ENCODE measurements at places on chromosomes 1 and 21. TPM values are rescaled to one million over a fixed set of nuclear protein-coding genes. Genes with fewer than 3 reads are reported as not detected.

- H3K4me3 ChIP-seq: no peak overlapping the region
- no peak for DNase-seq
- H3K27me3 ChIP-seq: no peaks in the 10 kb centered on the region
Observed at GRCh38 chr1:81369833-81370232, 430.9 kb upstream of the ADGRL2 start.

DNA sequence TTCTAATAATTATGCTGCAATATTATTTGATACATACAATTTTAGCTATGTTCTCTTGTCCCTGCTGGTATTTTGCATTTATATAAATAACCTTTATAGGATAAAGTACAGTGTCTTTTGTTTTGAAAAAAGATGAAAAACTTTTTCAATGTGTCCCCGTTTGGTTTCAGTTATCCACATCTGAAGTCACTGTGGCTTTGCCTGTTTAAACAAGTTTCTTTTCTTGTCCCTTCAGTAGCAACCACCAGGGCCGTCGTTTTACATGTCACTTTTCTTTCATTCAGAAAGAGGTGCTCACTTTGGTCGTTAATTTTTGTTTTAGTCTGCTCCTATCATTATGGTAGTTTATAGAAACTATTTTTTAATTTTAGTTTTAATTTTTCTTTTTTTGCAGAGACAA lies 41.4 kb downstream of the RABGAP1L start:
- no peaks in the 10 kb centered on the region for H3K4me1 ChIP-seq
- H3K27ac ChIP-seq: no peak overlapping the region
- no peak for DNase-seq

- H3K4me3 ChIP-seq: peak overlapping the region; percentile 94
- H3K36me3 ChIP-seq: peaks cover 8% of the 10 kb centered on the region
- no peaks in the 10 kb centered on the region for H3K27me3 ChIP-seq
- H3K4me1 ChIP-seq: peaks cover 20% of the 10 kb centered on the region
- DNase-seq: no peak
Observed at GRCh38 chr1:7962636-7963377, 1.3 kb downstream of the PARK7 start.

- peaks cover 35% of the 10 kb centered on the region for H3K4me1 ChIP-seq
- H3K4me3 ChIP-seq: no peak overlapping the region
- no peak overlapping the region for H3K27ac ChIP-seq
- H3K36me3 ChIP-seq: no peaks in the 10 kb centered on the region
Observed at GRCh38 chr1:64320922-64321614, 117.6 kb downstream of the UBE2U start.

DNA sequence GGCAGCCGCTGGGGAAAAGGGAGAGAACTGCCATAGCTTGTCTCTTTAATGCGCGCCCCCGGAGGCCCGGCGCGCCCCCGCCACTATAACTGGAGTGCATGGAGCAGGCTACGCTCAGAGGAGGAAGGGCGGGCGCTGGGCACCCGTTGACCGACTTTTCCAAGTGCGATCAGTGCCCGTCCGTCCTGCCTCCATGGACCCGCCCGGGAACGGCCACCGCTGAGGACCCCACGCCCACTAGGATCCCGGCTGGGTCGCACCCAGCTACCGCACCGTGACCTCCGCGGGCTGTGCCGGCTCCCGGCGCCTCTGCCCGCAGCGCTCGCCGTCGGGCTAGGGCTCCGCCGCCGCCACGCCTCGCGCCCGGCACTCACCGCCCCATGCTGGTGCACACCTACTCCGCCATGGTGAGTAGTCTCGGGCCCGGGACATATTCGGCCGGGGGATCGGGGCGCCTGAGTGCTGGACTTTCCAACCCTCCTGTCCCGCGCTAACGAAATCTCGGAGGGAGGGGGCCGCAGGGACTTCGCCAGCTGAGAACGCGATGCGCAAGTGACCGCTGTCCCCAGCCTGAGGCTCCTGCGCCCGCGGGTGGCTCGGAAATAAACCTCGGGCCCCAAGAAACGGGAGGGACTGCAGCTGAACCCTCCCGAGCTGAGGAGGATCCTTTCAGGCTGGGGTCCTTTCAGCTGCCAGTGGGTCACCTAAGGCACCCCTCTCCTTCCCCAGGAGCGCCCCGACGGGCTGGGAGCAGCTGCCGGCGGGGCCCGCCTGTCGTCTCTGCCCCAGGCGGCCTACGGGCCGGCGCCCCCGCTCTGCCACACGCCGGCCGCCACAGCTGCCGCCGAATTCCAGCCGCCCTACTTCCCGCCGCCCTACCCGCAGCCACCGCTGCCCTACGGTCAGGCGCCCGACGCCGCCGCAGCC lies at the start of gene TFAP2E:
TSS of gene TFAP2E (plus strand) at position 117 of the 927 bp plus-strand sequence. CDS start at position 381, 264 bp downstream.
- H3K4me1 ChIP-seq: peaks cover 24% of the 10 kb centered on the region
- H3K36me3 ChIP-seq: peaks cover 20% of the 10 kb centered on the region
- H3K27me3 ChIP-seq: peaks cover 27% of the 10 kb centered on the region
- DNase-seq: peak; percentile 50
- H3K27ac ChIP-seq: no peak within 1 kb of the TSS
- H3K4me3 ChIP-seq: peak within 1 kb of the TSS; percentile 7

DNA sequence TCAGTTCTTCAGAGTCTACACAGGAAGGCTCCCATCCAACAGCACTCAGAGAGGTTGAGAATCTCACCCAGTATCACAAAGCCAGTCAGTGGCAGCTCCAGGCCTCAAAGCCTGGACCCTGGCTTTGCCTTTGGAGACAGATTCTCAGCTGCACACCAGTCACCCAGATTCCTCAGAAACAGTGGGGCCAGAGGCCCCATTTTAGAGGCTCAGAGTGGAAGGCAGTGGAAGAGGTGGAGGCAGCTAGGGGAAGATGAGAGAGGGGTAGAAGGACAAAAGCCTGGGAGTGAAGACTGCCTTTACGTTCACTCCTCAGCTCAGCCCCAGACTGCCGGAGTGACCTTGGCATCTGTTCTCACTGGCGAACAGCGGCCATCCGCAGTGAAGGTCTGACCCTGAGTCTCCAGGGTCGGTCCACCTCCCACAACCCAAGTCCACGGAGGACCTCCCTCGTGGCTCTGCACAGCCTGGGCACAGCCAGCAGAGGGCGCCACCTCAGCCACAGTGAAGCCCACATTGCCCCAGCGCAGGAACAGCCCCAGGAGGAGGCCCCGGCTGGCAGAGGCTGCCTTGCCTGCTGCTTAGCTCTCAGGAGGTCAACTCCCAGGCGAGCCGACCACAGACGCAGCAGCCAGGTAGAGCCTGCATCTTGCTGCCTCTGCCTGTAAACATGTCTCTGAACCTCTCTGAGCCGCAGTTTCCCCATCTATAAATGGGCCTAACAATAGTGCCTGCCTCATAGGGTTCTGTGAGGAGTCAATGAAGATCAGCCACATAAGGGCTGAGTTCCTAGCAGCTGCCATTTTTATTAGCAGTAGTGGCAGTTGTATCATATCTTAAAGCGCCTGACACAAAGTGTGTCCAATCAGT lies 5.9 kb upstream of the FNDC5 start:
- H3K4me3 ChIP-seq: no peak overlapping the region
- H3K27me3 ChIP-seq: peaks cover 8% of the 10 kb centered on the region
- no peaks in the 10 kb centered on the region for H3K36me3 ChIP-seq
- peaks cover 7% of the 10 kb centered on the region for H3K4me1 ChIP-seq
- no peak overlapping the region for H3K27ac ChIP-seq
- DNase-seq: peak; percentile 81

DNA sequence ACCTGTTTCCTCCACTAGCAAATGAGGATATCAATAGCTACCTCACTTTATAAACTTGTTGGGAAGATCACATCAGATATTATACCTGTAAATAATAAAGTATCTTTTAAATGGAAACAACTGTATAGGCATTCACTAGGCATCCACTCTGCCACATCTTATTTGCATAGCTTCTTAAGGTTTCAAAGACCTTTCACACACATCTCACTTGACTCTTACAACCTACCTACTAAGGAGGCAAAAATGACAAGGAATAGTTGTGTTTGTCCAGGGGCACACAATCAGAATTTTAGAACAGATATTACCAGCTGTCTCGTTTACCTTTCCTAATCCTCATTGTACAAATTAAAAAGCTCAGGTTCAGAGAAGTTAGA lies 51.5 kb downstream of the VANGL2 start:
- no peak for DNase-seq
- no peak overlapping the region for H3K4me3 ChIP-seq
- H3K4me1 ChIP-seq: peaks cover 6% of the 10 kb centered on the region
- H3K27ac ChIP-seq: no peak overlapping the region

- H3K36me3 ChIP-seq: no peaks in the 10 kb centered on the region
- peaks cover 12% of the 10 kb centered on the region for H3K27me3 ChIP-seq
- no peak for DNase-seq
- no peaks in the 10 kb centered on the region for H3K4me1 ChIP-seq
Observed at GRCh38 chr1:209628618-209629299, 23.5 kb downstream of the LAMB3 start.

DNA sequence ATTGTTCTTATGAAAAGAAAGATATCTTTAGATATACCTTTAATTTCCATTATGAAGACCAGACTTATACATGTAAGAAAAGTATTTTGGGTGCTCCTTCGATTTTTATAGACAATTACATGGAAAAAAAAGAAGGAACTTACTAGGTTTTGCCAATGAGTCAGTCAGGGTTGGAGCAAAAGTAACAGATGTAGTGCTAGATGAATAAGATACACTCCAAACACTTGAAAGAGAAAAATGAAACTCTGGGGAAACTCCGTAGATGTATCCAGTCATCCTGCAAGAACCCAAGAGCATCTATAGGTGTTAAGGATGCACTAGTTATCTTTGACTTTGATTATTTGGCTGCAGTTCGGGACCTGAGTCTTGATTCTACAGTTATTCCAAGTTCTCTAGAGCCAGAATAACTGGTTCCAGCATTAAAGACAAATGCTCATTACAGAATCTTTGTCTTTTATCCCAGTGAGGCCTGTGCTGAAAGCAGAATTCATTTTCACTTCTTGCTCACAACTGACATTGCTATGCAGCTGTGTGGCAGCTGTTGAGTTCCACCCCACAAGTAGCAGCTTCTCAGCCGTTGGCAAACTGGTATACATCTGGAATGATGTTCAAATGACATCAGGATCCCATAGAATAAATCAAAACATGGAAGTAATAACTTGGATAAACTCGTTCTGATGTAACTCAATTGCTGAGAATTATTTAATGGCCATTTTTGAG lies 326.1 kb downstream of the ASTN1 start:
- no peaks in the 10 kb centered on the region for H3K4me1 ChIP-seq
- DNase-seq: no peak
- H3K36me3 ChIP-seq: no peaks in the 10 kb centered on the region
- no peak overlapping the region for H3K4me3 ChIP-seq
- no peak overlapping the region for H3K27ac ChIP-seq
- H3K27me3 ChIP-seq: peaks cover 1% of the 10 kb centered on the region

- no peak for DNase-seq
- H3K27ac ChIP-seq: no peak overlapping the region
- no peaks in the 10 kb centered on the region for H3K4me1 ChIP-seq
- no peaks in the 10 kb centered on the region for H3K27me3 ChIP-seq
- no peaks in the 10 kb centered on the region for H3K36me3 ChIP-seq
Observed at GRCh38 chr1:104120525-104120924, 370.8 kb downstream of the AMY1C start.

GRCh38 chr1:209162651-209163050 lies 420.9 kb upstream of the CAMK1G start:
- H3K27ac ChIP-seq: no peak overlapping the region
- no peak for DNase-seq
- no peaks in the 10 kb centered on the region for H3K27me3 ChIP-seq
- H3K4me1 ChIP-seq: no peaks in the 10 kb centered on the region
- H3K36me3 ChIP-seq: no peaks in the 10 kb centered on the region

GRCh38 chr1:162538815-162539431 lies 22.6 kb upstream of the UAP1 start:
- H3K36me3 ChIP-seq: no peaks in the 10 kb centered on the region
- DNase-seq: no peak
- H3K27me3 ChIP-seq: no peaks in the 10 kb centered on the region
- H3K4me3 ChIP-seq: no peak overlapping the region
- no peaks in the 10 kb centered on the region for H3K4me1 ChIP-seq

GRCh38 chr1:7084232-7084894 lies 299.1 kb downstream of the CAMTA1 start:
- H3K27ac ChIP-seq: no peak overlapping the region
- peaks cover 1% of the 10 kb centered on the region for H3K27me3 ChIP-seq
- H3K36me3 ChIP-seq: no peaks in the 10 kb centered on the region
- no peak for DNase-seq
- H3K4me3 ChIP-seq: no peak overlapping the region

GRCh38 chr1:27403065-27403726 lies 10.8 kb downstream of the GPR3 start:
- no peak for DNase-seq
- H3K27ac ChIP-seq: peak overlapping the region; percentile 18
- H3K36me3 ChIP-seq: peaks cover 18% of the 10 kb centered on the region
- peaks cover 27% of the 10 kb centered on the region for H3K4me1 ChIP-seq

DNA sequence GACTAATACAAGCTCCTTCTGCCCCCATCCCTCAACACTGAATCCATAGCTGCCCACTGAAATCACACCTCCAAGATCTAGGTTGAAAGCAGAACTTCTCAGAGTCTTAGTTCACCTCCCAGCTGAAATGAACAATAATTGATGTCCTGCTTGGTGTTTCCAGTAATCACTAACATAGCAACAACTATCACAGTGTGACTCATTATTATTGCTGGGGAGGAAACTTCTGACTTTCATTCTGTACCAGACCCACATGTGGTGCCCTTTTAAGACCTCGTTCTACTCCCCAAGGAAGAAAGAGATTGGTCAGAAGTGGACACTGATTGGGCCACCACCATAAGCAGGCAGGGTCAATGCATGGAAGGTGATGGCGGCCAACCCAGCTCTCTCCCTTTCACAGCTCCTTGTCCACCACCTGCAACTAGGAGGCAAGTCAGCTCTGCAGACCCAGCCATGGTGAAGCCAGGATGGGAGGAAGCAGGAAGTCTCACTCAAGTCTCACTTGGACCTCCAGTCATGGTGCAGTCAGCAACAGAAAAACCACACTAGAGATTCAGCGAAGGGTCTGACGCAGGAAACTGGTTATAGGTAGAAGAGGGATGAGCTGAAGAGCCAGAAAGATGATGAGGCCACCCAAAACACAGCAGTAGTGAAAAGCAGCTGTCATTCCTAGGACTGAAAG lies 720.2 kb downstream of the PTPRU start:
- peaks cover 8% of the 10 kb centered on the region for H3K4me1 ChIP-seq
- no peak overlapping the region for H3K27ac ChIP-seq
- DNase-seq: no peak
- no peak overlapping the region for H3K4me3 ChIP-seq
- H3K36me3 ChIP-seq: no peaks in the 10 kb centered on the region

DNA sequence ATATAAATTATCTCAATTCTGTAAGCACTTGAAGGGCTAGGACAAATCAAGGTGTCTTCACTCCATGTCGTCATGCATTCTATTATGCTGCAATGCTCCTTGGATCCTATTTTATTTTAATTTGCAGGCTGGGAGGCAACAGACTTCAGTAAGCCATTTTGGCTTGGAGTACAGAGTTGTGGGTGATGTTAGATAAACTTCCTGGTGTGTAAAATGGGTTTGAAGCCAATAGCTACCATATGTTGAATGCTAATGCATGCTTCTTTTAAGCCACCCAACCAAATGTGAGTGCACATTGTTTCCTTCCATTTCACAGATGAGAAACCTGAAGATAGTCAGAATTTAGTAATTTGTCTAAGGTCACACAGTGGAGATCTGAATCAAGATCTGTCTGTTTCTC lies 482.8 kb downstream of the DISC1 start:
- no peak for DNase-seq
- no peaks in the 10 kb centered on the region for H3K36me3 ChIP-seq
- H3K27ac ChIP-seq: no peak overlapping the region
- no peak overlapping the region for H3K4me3 ChIP-seq
- peaks cover 1% of the 10 kb centered on the region for H3K27me3 ChIP-seq

CHAF1B gene
- 6.2 TPM for total RNA-seq

TRMT13 gene
- total RNA-seq: 10.5 TPM

APCS gene
- not detected for total RNA-seq

MFAP2 gene
- 154 TPM for total RNA-seq
